CD4-positive, alpha-beta memory T cell (primary cell): ENCODE measurements at places on chromosomes 16 and 17. TPM values are rescaled to one million over a fixed set of nuclear protein-coding genes. Genes with fewer than 3 reads are reported as not detected.

GRCh38 chr16:87051526-87052320 is 265.5 kb downstream of the C16orf95 start:
- no peaks in the 10 kb centered on the region for H3K27me3 ChIP-seq
- H3K4me3 ChIP-seq = no peak overlapping the region
- H3K4me1 ChIP-seq = no peaks in the 10 kb centered on the region
- DNase-seq = no peak
- no peaks in the 10 kb centered on the region for H3K36me3 ChIP-seq

- H3K27me3 ChIP-seq = no peaks in the 10 kb centered on the region
- H3K4me1 ChIP-seq = no peaks in the 10 kb centered on the region
- no peaks in the 10 kb centered on the region for H3K36me3 ChIP-seq
- H3K4me3 ChIP-seq = no peak overlapping the region
- no peak for DNase-seq
Measured at GRCh38 chr17:57235124-57235523, 21.2 kb upstream of the MSI2 start.

- no peak for DNase-seq
- no peak overlapping the region for H3K4me3 ChIP-seq
- no peaks in the 10 kb centered on the region for H3K27me3 ChIP-seq
- H3K27ac ChIP-seq = no peak overlapping the region
Measured at GRCh38 chr17:57343717-57344116, 87.4 kb downstream of the MSI2 start.

- H3K27ac ChIP-seq = peak overlapping the region; percentile 86
- H3K36me3 ChIP-seq = peaks cover 7% of the 10 kb centered on the region
- peak overlapping the region; percentile 37 for H3K4me3 ChIP-seq
- H3K4me1 ChIP-seq = peaks cover 89% of the 10 kb centered on the region
- DNase-seq = peak; percentile 90
Measured at GRCh38 chr16:11560701-11561453, 25.8 kb downstream of the LITAF start.

GRCh38 chr17:58184986-58185761 is 7.4 kb upstream of the EPX start:
- DNase-seq = no peak
- no peak overlapping the region for H3K4me3 ChIP-seq
- H3K4me1 ChIP-seq = peaks cover 3% of the 10 kb centered on the region
- no peaks in the 10 kb centered on the region for H3K36me3 ChIP-seq

GRCh38 chr17:72413077-72414031 is 292.5 kb downstream of the SOX9 start:
- H3K4me1 ChIP-seq = no peaks in the 10 kb centered on the region
- H3K36me3 ChIP-seq = no peaks in the 10 kb centered on the region

DNA sequence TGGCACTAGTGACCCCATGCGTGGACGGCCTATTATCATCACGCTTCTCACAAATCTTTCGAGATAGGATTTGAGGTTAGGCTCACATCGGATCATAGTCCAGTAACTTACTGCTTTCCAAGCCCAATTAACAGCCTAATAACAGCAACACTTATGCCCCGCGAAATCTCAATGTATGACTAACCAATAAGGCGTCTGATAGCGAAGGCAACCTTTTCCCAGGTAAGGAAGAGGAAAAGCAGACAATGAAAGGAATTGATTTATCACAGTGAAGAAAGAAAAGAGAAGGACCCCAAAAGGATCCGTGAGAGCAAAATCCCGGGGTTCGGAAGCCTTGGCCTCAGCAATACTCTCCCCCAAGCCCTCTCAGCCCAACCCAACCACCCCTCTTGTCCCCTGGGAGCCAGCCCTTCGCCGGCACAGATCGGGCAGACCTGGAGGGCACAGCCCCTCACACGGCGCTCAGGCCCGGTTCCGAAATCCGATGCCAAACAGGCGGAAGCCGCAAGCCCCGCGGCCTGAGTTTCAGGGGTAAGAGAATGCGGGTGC is 534 bp downstream of the GPATCH8 start:
- H3K4me3 ChIP-seq = peak overlapping the region; percentile 73
- DNase-seq = no peak
- peaks cover 57% of the 10 kb centered on the region for H3K4me1 ChIP-seq
- H3K27me3 ChIP-seq = no peaks in the 10 kb centered on the region
- peak overlapping the region; percentile 90 for H3K27ac ChIP-seq

GRCh38 chr16:53734908-53735307 is 31.0 kb downstream of the FTO start:
- no peaks in the 10 kb centered on the region for H3K27me3 ChIP-seq
- no peak for DNase-seq
- H3K27ac ChIP-seq = no peak overlapping the region
- H3K4me1 ChIP-seq = no peaks in the 10 kb centered on the region
- no peak overlapping the region for H3K4me3 ChIP-seq
- H3K36me3 ChIP-seq = no peaks in the 10 kb centered on the region

- no peak overlapping the region for H3K27ac ChIP-seq
- DNase-seq = no peak
- H3K4me3 ChIP-seq = no peak overlapping the region
- peaks cover 3% of the 10 kb centered on the region for H3K4me1 ChIP-seq
Measured at GRCh38 chr16:86039606-86040005, 140.6 kb downstream of the IRF8 start.

DNA sequence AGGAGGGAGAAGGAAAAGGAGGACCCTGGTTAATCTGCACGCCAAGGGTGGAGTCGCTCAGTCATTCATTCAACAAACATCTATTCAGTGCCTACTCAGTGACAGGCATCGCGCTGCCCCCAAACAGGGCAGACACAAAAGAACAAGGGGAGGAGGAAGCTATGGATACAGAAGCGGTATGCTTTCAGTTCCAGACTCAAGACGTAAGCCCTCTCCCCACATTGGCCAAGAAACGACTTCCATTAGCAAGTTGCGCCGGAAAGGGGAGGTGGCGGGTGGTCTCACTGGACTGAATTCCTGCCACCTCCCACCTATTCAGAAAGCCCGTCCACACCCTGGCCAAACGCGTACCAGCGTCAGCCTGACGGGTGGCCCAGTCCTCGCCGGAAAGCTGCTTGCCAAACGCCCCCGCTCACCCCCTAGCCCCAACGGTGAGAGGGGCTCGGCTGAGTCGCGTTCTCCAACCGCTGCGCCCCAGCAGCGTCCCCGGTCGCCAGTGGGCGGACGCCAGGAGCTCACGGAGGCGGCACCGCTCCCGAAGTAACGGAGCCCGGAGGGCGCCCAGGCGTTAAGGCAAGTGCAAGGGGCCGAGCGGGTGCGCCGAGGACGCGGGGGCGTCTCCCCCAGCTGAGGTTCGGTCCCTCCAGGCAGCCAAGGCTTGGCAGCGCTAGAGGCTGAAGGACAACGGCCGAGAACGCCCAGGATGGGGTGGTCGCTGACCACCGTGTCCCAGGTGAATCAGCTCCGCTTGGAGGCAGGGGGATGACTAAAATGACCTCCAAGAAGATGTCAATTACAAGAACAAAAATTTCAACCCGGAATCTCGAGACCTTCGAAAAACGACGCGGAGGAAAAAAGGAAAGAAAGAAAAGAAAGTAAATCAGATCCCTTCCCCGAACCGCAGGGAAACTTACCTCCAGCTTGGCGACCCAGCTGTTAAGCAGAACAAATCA is 470.7 kb downstream of the SOX9 start:
- no peaks in the 10 kb centered on the region for H3K36me3 ChIP-seq
- peaks cover 29% of the 10 kb centered on the region for H3K4me1 ChIP-seq
- H3K4me3 ChIP-seq = peak overlapping the region; percentile 47
- no peak overlapping the region for H3K27ac ChIP-seq

- peaks cover 26% of the 10 kb centered on the region for H3K4me1 ChIP-seq
- H3K36me3 ChIP-seq = peaks cover 6% of the 10 kb centered on the region
- peak; percentile 63 for DNase-seq
- no peak within 1 kb of the TSS for H3K4me3 ChIP-seq
- H3K27me3 ChIP-seq = peaks cover 6% of the 10 kb centered on the region
Measured at GRCh38 chr17:50129728-50130558, at the start of gene SAMD14. SAMD14 (minus strand) TSS chr17:50130160; CDS start chr17:50124959, 5,201 bp downstream.

- H3K36me3 ChIP-seq = no peaks in the 10 kb centered on the region
- no peak for DNase-seq
- H3K27me3 ChIP-seq = no peaks in the 10 kb centered on the region
- peak overlapping the region; percentile 54 for H3K27ac ChIP-seq
- peaks cover 90% of the 10 kb centered on the region for H3K4me1 ChIP-seq
Measured at GRCh38 chr17:59366773-59367656, 35.6 kb downstream of the YPEL2 start.

DNA sequence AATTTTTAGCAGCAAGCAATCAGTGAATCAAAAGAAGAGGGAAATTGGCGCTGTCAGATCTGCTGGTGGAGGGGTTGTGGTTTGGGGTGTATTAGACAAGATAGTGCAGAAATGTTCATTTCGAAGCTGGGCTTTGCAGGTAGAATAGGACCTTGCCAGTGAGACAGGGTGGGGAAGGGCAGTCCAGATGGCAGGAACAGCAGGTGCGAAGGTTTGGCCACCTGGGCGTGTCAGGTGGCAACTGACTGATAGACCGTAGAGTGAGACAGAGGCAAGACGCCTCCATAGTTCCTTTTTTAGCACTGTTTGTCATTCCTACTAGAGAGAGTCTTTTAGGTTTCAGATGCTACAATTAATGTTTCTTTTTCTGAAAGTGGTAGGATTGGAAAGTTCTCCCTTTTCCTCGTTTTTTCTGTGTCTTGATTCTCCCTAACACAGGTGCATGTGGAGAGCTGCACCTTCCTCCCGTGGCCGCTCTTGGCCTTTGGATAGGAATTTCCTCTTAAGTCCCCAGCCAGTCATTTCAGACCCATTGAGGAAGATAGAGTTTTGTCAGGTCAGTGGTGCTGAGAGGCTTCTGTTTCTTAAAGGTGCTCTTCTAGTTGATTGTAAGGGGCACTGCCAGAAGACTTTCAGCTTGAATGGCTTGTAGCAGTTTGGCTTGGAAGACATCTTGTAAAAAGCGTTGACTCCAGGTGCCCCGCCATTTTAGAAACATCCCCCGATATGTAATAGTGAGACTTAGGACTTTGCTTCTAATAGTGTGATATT is 315.6 kb downstream of the SNX29 start:
- no peaks in the 10 kb centered on the region for H3K27me3 ChIP-seq
- no peaks in the 10 kb centered on the region for H3K36me3 ChIP-seq
- no peak overlapping the region for H3K27ac ChIP-seq
- no peak for DNase-seq

GRCh38 chr17:4946312-4946976 is 1.9 kb downstream of the PFN1 start:
- H3K4me1 ChIP-seq = peaks cover 68% of the 10 kb centered on the region
- no peaks in the 10 kb centered on the region for H3K27me3 ChIP-seq
- peak overlapping the region; percentile 94 for H3K4me3 ChIP-seq
- H3K36me3 ChIP-seq = peaks cover 41% of the 10 kb centered on the region
- DNase-seq = no peak
- H3K27ac ChIP-seq = peak overlapping the region; percentile 94

- H3K4me1 ChIP-seq = no peaks in the 10 kb centered on the region
- H3K27ac ChIP-seq = no peak overlapping the region
- no peaks in the 10 kb centered on the region for H3K27me3 ChIP-seq
Measured at GRCh38 chr16:87163637-87164036, 153.6 kb downstream of the C16orf95 start.

DNA sequence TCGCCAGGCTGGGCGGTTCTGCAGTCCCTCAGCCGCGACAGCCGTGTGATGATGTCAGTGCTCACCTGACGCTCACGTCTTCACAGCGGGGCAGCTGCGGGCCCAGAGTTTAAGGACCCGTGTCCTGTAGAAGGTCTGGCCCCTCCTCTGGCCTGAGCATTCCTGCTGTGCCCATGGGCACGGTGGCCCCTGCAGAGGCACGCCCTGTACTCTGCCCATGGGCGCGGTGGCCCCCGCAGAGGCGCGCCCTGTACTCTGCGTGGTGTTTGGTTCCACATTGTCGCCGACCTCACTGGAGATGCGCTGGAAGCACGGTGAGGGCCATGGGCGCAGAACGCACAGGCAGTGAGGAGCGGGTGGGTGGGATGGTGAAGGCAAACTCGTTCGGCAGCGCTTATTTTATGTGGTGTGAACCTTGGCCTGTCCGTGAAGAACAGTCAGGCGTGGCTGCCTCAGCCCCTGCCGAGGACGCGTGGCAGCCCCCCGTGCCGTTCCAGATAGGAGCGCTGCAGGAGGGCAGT is 122.0 kb downstream of the BANP start:
- no peak overlapping the region for H3K27ac ChIP-seq
- no peak overlapping the region for H3K4me3 ChIP-seq
- peaks cover 17% of the 10 kb centered on the region for H3K36me3 ChIP-seq

DNA sequence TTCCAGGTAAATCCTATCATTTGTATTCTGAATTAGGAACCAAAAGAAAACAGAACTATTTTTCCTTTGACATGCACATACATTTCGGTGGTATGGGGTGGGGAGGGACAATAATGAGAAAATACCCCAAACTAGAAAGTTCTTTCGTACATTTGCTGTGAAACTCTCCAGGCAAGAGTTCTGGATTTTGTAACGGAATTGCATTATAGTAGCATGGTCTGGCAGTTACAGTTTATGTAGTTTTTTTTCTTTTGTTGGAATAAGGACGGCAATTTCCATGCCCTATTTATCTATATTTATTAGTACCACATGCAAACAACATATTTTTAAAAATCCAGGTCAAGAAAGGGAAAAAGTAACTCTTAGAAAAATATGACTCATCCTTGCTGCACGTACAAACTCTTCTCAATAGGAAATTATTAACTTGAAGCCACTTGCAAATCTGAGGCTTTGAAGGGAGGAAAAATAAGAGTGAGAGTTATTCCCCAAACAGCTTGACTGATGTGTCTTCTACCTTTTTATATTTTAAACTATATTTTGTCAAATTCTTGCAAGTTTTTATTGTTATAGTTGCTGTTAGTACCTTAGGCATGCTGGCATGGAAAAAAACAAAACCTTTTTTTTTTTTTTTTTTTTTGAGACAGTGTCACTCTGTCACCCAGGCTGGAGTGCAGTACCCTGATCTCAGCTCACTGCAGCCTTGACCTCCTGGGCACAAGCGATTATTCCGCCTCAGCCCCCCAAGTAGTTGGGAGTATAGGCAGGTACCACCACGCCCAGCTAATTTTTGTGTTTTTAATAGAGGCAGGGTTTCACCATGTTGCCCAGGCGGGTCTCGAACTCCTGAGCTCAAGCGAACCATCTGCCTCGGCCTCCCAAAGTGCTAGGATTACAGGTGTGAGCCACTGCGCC is 69.3 kb downstream of the WWP2 start:
- no peak overlapping the region for H3K4me3 ChIP-seq
- H3K36me3 ChIP-seq = peaks cover 7% of the 10 kb centered on the region
- H3K27ac ChIP-seq = no peak overlapping the region
- no peak for DNase-seq
- no peaks in the 10 kb centered on the region for H3K4me1 ChIP-seq
- H3K27me3 ChIP-seq = no peaks in the 10 kb centered on the region

Gene PKMYT1
- total RNA-seq = not detected

Gene SOX8
- 3.4 TPM for total RNA-seq

Gene GPR142
- not detected for total RNA-seq

Gene CRYBA1
- total RNA-seq = not detected

Gene CEP20
- 22.3 TPM for total RNA-seq

Gene CSH2
- not detected for total RNA-seq

Gene MXRA7
- 6.3 TPM for total RNA-seq

Gene IL21R
- 28.3 TPM for total RNA-seq

Gene INCA1
- total RNA-seq = 0.67 TPM

Gene CCR7
- 268 TPM for total RNA-seq

Gene KRT23
- total RNA-seq = not detected

Gene KIF2B
- total RNA-seq = not detected

Gene NUTF2
- total RNA-seq = 41.2 TPM
